ENCODE measurements at places on chromosomes 6 and 20. TPM values are rescaled to one million over a fixed set of nuclear protein-coding genes. Genes with fewer than 3 reads are reported as not detected.

DNA sequence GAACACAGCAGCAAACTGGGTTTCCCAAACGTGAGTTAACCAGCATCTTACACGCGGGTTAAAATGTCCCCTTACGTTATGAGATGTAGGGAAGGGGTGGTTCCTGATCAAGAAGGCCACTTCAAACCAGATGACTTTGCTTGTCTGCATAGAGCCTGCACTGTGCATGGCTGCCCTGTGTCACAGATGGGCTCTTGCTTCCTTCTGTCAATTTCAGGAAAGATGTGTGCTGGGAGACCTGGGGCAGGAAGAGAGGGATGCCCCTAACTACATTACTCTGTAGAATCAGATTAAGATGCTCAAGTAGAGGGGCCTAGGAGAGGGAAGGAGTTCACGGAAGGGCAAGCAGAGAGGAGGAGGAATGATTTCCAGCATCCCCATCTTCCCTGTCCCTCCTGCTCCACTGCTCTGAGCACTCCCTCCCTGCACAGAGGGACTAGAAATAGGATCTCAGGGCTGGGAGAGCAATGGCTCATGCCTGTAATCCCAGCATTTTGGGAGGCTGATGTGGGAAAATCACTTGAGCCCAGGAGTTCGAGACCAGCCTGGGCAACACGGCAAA lies 63.5 kb upstream of the ZMYND8 start:
- no peak overlapping the region for H3K4me3 ChIP-seq
- no peaks in the 10 kb centered on the region for H3K36me3 ChIP-seq
- DNase-seq: no peak
- no peak overlapping the region for H3K27ac ChIP-seq
- H3K4me1 ChIP-seq: no peaks in the 10 kb centered on the region

GRCh38 chr20:22825546-22825945 lies 209.6 kb upstream of the SSTR4 start:
- no peak overlapping the region for H3K4me3 ChIP-seq
- H3K36me3 ChIP-seq: no peaks in the 10 kb centered on the region
- no peak for DNase-seq
- H3K27me3 ChIP-seq: no peaks in the 10 kb centered on the region

- H3K27me3 ChIP-seq: peaks cover 12% of the 10 kb centered on the region
- no peak overlapping the region for H3K4me3 ChIP-seq
- no peaks in the 10 kb centered on the region for H3K36me3 ChIP-seq
- no peak for DNase-seq
Measured at GRCh38 chr20:48841196-48841874, 13.5 kb upstream of the PREX1 start.

- peaks cover 2% of the 10 kb centered on the region for H3K4me1 ChIP-seq
- peaks cover 30% of the 10 kb centered on the region for H3K36me3 ChIP-seq
- H3K4me3 ChIP-seq: peak within 1 kb of the TSS; percentile 86
Measured at GRCh38 chr6:43228951-43229802, at the start of gene DNPH1. TSS of gene DNPH1 (minus strand) at chr6:43229481. CDS start at chr6:43229456, 25 bp downstream.

DNA sequence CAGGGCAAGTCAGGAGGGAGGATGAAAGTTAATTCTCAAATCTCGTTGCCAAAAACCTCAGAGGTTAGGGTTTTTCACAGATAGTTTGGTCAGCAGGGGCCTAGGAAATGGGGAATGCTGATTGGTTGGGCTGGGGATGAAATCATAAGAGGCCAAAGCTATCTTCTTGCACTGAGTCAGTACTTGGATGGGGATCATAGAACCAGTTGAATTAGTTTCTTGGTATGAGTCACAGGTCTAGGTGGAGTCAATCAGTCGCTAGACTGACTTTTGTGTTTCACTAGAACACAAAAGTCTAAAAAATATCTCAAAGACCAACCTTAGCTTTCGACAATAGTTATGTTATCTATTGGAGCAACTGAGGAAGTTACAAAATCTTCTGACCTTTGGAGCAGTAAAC lies 368.5 kb downstream of the TBC1D32 start:
- H3K4me1 ChIP-seq: no peaks in the 10 kb centered on the region
- H3K4me3 ChIP-seq: no peak overlapping the region
- H3K27me3 ChIP-seq: no peaks in the 10 kb centered on the region

- H3K36me3 ChIP-seq: peaks cover 12% of the 10 kb centered on the region
- DNase-seq: no peak
- H3K27me3 ChIP-seq: no peaks in the 10 kb centered on the region
- no peak overlapping the region for H3K4me3 ChIP-seq
- H3K4me1 ChIP-seq: no peaks in the 10 kb centered on the region
Measured at GRCh38 chr20:49292010-49292409, 14.2 kb upstream of the ZNFX1 start.

DNA sequence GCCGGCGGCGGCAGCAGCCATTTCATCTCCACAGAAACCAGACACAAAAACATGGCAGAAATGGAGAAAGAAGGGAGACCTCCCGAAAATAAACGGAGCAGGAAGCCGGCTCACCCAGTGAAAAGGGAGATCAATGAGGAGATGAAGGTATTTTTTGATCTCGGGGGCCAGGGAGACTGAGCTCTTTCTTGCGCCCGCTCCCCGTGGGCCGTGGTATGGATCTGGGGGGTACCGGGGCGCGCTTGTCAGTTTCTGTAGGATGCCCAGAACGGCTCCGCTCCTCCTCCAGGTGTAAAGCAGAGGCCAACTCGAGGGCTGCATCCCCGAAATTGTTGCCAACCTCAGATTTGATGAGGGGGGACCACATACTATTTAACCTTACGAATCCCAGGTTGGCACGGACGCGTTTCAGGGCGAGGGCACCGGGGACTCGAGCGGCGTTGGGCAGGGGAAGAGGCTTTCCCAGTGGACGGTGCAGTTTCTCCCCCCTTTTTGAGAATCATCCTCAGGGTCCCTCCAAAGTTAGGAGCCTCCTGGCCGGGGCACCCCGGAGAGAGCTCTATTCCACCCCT lies 735 bp downstream of the SOBP start:
- H3K36me3 ChIP-seq: no peaks in the 10 kb centered on the region
- peaks cover 2% of the 10 kb centered on the region for H3K4me1 ChIP-seq
- no peak for DNase-seq
- H3K4me3 ChIP-seq: peak overlapping the region; percentile 64
- H3K27ac ChIP-seq: peak overlapping the region; percentile 63

DNA sequence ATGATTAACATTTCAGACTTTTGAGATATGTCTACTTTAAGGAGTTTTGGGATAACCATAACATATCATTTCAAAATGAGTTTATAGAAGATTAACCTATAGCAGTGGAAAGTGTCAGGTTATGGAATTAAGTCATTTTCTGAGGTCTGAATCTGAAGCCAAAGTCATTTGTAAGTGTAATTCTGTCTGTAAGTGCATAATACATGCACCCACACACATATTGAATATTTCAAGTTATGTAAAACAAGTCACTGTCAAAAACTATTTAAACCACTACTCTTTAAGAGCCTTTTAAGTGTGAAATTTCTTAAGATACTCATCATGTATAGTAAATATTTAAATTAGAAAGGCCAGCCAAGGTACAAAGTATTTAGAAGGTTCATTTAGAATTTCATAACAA lies 115.8 kb upstream of the HMGCLL1 start:
- DNase-seq: no peak
- no peak overlapping the region for H3K4me3 ChIP-seq
- no peaks in the 10 kb centered on the region for H3K36me3 ChIP-seq
- H3K4me1 ChIP-seq: no peaks in the 10 kb centered on the region
- H3K27me3 ChIP-seq: no peaks in the 10 kb centered on the region
- no peak overlapping the region for H3K27ac ChIP-seq

GRCh38 chr6:81003156-81003555 lies 749.3 kb downstream of the TENT5A start:
- no peak overlapping the region for H3K4me3 ChIP-seq
- no peaks in the 10 kb centered on the region for H3K4me1 ChIP-seq
- DNase-seq: no peak
- H3K27me3 ChIP-seq: no peaks in the 10 kb centered on the region

OPRM1 gene
- polyA plus RNA-seq: 0.09 TPM

VWA7 gene
- 11.9 TPM for polyA plus RNA-seq

POLR3F gene
- polyA plus RNA-seq: 7.0 TPM

SERPINB6 gene
- 280 TPM for polyA plus RNA-seq

Measured in small intestine (tissue), 16 donors.